Fibroblast of upper back skin (primary cell): ENCODE measurements at places on chromosomes 16 and 17.

DNA sequence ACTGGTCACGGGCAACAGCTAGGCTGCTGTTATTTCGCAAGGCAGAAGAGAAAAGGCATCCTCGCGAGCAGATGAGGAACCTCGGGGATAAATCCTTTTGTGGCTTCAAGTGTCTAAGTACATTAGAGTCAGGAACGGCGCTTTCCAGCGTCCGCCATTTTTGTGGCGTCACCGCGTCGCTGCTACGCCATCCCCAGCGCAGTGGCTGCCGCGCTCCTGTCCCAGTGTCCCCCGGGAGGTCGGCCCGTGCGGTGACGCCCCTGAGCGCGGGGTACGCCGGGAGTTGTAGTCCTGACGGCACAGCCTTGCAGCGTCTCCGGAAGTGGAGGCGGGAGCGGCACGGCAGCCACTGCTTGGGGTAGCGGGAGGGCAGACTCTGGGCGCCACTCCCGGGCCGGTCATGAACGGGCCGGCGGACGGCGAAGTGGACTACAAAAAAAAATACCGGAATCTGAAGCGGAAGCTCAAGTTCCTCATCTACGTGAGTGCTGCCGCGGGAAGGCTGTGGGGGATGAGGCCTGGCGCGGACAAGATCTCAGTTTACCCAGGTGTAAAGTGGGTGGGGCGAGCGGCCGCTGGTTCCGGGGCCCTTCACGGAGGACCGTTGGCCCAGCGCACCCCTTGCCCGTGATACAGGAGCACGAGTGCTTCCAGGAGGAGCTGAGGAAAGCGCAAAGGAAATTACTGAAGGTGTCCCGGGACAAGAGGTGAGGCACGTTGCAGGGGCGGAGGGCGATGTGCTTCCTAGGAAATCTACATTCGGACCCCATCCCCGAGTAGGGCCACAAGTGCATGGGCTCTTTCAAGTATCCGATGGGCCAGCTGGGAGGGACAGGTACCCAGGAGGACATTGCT is at the start of gene INO80E:
Gene INO80E (plus strand): TSS at position 331 of the 855 bp plus-strand sequence. CDS start 70 bp downstream, at position 401.
- peak; percentile 94 for DNase-seq

GRCh38 chr16:1027501-1027815 is 45.1 kb upstream of the SSTR5 start:
- DNase-seq: no peak

- DNase-seq: peak; percentile 72
Observed at GRCh38 chr17:48500435-48501426, 30.1 kb downstream of the HOXB1 start.

DNA sequence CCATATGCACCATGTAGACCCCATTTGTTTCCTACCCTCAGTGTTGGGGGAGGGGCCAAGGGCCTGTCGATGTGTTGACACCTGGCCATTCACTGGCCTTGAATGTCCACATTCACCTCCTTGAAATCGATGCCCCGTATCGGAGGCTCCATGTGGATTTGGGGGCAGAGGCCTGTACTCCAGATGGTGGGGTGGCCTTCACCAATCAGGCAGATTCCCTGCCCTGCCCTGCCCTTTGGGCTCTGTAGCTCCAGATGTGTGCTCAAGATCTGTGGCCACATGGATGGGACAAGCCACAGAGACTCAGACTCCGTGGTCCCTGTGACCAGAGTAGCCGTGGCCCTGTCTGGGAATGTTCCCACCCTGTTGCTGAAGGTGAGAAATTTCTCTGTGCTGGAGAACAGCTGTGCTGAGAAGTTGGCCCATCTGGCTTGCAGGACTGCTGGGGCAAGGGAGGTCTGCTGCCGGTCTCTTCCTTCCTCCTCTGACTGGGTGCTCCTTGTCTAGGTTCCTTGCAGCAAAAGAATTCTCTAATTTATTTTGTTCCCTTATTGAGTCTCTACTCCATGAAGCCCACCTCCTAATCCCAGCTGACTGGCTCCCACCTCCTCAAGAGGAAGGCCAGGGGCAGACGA is 221.3 kb downstream of the SEC14L1 start:
- DNase-seq: no peak

GRCh38 chr16:75922250-75922649 is 196.0 kb upstream of the CPHXL start:
- DNase-seq: no peak

DNA sequence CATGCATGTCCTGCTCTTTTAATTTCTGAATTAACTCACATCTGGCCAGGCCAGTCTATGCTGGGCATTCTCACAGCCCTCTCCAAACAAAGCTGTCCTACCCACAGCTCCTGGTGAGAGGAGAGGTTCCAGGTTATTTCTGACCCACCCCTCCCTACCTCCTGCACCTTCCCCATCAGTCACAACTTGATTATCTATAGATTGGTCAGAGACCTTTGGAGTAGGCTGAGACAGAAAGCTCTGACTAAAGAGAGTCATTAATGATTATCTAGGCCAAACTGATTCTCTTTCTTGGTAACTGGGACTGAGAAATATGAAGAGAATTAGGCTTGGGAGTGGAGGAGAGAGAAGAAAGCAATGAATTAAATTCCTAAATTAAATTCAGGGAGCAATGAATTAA is 1.4 kb upstream of the KRT222 start:
- no peak for DNase-seq

- DNase-seq: no peak
Observed at GRCh38 chr17:34493917-34494316, 85.5 kb upstream of the TMEM132E start.

GRCh38 chr17:81854974-81855774 is 5.2 kb downstream of the P4HB start:
- DNase-seq: no peak

DNA sequence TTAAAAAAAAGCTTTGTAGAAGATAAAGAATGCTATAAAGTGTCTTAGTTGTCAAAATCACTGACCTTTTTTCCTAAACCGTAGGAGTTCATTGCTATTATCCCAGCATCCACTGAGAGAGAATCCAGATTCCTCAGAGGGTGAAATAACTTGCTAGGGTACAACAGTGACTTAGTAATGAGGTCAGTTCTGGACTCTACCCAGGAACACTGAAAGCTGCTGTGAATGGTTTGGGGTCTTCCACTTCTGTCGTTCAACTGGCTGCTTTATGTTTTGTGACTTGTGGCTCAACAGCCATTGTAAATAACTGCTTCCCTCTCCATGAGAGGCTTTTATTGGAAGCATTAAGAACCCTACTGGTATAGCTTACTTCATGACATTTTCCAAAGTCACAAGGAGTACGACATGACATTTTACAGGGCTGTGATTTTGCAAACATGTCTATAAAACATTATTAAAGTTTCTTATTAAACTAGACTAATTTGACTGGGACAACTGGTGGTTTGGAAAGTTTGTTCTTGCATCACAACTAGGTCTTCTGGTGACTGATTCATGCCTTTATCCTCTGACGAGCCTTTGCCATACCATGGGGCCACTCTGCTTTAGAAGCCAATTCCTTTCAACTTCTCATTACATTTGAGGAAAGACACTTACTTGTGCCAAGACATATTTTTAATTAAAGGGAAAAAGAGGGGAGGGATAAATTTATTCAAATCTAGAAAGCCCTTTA is 92.2 kb upstream of the CDH11 start:
- DNase-seq: no peak

- no peak for DNase-seq
Observed at GRCh38 chr16:8585857-8586256, 4.5 kb downstream of the TMEM114 start.

GRCh38 chr16:10765772-10766171 is 22.1 kb downstream of the NUBP1 start:
- no peak for DNase-seq

DNA sequence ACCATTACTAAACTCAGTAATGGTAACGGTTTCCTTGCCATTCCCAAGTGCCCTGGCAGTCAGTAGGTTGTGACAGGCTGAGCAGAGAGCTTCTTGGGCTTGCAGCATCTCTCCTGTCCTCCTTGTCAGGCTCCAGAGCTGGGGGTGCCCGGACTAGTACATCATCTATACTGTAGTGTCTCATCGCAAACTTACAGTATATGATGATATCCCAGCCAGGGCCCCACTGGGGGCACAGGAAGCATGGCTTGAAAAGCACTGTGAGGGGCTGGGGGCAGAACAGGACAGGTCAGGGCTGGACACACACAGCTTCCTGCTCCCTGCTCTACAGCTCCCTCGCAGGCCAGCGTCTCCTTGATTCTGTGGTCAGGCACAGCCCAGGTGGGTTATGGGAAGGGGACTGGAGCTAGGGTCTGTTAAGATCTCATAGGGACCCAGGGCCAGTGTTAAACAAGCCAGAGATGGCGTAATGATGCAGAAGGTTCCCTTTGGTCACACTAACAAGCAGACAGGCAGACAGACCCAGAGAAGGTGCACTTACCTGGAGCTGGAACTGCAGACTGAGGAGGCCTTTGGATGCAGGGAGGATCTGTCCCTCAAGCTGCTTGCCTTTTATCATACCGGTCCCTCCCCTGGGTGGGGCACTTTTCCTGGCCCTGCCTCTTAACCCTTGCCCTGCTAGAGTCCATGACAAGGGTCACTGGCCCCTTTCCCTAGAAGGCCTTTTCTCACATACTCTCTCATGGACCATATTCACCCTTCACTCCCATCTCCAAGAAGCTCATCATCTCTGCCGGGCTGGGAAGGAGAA is 6.8 kb downstream of the ERAL1 start:
- no peak for DNase-seq

DNA sequence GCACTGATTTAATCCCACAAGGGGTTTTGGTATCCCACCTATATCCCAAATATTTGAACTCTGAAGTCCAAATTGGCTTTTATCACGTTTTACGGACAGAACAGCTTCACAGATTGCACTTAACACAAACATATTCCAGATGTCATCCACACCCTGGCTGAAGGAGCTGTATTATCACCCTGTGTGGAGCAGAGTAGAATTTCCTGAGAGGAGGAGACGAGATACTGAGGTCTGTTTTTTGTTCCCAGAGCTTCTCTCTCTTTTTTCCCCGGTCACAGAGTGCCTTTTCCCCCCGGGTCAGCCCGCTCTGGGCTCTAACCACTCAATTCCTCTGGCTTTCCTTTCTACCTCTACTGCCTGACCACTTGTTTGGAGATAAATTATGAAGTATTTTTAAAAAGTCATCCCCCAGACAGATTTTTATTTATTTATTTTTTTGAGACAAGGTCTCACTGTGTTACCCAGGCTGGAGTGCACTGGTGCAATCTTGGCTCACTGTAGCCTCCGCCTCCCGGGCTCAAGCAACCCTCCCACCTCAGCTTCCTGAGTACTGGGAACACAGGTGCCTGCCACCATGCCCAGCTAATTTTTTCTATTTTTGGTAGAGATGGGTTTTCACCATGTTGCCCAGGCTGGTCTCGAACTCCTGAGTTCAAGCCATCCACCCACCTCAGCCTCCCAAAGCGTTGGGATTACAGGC is 30.7 kb downstream of the DNAH2 start:
- DNase-seq: peak; percentile 28

DNA sequence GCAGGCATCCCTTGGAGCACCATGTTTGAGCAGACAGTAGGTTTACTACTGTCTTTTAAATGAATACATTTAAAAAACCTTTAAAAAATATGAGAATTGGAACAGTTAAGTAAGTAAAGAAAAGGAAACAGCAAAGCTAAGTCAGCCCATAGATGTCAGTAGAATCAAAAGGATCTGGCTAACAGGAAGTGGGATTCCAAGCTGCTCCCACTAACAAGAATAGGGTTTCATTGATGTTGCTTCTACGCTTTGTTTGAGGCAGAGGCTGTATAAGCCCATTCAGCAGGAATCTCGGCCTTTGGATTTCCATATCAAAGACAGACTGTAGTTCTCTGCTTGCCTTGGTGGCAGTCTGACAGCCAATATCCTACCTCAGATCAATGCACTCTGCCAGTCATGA is 122.9 kb upstream of the ELAC2 start:
- peak; percentile 68 for DNase-seq

GRCh38 chr16:89709166-89709565 is 7.7 kb upstream of the SPATA2L start:
- DNase-seq: no peak

DNA sequence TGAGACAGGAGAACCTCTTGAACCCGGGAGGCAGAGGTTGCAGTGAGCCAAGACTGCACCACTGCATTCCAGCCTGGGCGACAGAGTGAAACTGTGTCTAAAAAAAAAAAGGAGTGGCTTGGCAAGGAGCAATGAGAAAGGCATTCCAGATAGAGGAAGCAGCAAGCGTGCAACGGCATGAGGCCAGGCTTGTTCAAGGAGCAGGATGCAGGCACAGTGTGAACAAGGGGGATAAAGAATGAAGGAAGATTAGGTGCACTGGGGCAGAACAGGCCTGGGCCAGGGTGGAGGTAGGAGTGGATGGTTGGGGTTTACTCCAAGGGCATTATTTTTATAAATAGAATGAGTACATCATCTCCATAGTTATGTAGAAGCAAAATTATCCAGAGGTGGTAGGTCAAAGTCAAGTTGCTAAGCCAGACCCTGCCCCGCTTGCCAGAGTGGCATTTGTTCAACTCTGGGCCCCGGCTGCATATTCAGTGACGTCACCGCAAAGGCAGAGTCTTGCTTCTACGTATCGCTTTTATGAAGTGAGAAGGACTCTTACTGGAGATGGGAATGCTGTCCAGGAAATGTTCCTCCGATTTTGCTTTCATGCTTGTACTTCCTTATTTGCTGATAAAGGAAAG is 100.2 kb downstream of the KATNIP start:
- no peak for DNase-seq

DNA sequence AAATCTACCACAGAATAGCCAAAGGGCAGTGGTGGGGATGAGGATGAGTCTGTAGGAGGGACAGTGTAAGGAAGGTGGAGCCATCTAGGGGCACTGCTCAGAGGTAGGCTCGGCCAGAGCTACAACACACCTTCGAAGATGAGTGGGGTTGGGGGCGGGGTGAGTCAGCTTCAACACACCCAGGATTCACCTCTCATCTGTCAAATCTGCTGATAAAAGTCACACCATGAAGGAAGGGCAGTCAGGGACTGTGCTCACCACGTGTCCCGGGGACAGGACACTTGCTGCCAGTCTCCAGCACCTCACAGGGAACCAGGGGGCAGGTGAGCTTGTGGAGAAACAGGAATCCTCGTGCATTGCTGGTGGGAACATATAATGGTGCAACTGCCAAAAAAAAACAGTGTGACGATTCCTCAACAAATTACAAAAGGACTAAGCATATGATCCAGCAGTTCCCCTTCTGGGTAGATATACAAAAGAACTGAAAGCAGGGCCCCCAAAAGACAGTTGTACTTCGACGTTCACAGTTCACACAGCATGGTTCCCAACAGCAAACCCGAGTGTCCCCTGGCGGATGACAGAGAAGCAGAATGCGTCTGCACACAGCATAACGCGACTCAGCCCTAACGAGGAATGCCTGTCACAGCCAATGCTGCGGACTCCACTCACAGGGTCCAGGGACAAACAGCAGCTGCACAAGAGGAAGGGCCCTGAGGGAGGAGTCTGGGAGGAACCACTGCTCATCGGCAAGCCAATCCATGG is 133.1 kb downstream of the ANKRD11 start:
- DNase-seq: no peak

- DNase-seq: no peak
Observed at GRCh38 chr16:70657956-70658355, 11.6 kb downstream of the IL34 start.

DNA sequence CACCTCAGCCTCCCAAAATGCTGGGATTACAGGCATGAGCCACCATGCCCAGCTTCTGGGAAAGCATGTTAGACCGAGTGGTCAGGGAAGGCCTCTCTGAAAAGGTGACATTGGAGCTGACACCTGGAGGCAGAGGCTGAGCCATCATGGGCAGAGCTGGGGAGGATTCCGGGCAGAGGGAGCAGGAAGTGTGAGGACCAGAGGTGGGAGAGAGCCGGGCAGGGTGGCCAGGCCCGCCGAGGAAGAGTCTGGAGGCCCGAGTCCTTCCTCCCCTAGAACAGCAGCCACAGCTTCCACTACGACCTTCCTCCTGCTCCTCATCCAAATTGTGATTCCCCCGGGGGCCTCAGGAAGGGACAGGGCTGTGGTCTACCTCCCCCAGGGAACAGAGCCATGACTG is 74.7 kb downstream of the COG7 start:
- DNase-seq: no peak
